Activated CD4-positive, alpha-beta T cell treated with anti-CD3 and anti-CD28 coated beads, Interleukin-2, amount 10 ng/mL, durations not matched to agents 7 days and 5 days (primary cell): ENCODE measurements at places on chromosomes 12 and 14. TPM values are rescaled to one million over a fixed set of nuclear protein-coding genes. Genes with fewer than 3 reads are reported as not detected.

The KRT75 gene
- total RNA-seq = not detected

- no peak for DNase-seq
- no peaks in the 10 kb centered on the region for H3K27me3 ChIP-seq
- peaks cover 22% of the 10 kb centered on the region for H3K36me3 ChIP-seq
- peaks cover 21% of the 10 kb centered on the region for H3K4me1 ChIP-seq
- peak overlapping the region; percentile 90 for H3K4me3 ChIP-seq
Observed at GRCh38 chr12:14364583-14365271, 755 bp upstream of the ATF7IP start.

DNA sequence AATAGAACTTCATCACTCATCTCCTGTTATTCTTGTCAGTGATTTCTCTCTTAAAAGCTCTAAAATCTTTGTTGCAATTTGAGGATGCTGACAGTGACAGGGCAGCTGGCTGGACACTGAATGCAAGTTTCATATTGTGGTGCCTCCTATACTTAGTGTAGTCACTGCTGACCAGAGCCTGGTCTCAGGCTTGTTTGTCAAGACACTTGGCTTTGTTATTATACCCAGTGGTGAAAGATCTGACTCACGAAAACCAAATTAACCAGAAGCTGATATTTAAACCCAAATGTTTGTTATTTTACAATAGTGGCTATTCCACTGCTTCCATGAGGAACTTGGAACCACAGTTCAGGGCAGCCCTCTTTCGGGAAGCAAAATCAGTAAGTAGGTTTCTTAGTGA, 42.8 kb downstream of the RPGRIP1 start:
- H3K36me3 ChIP-seq = no peaks in the 10 kb centered on the region
- peaks cover 13% of the 10 kb centered on the region for H3K27me3 ChIP-seq
- H3K4me3 ChIP-seq = no peak overlapping the region

The LIN7A gene
- total RNA-seq = not detected

The RAPGEF3 gene
- total RNA-seq = 0.15 TPM

The RTN1 gene
- total RNA-seq = not detected
